ENCODE measurements at places on chromosomes 6 and 20.

DNA sequence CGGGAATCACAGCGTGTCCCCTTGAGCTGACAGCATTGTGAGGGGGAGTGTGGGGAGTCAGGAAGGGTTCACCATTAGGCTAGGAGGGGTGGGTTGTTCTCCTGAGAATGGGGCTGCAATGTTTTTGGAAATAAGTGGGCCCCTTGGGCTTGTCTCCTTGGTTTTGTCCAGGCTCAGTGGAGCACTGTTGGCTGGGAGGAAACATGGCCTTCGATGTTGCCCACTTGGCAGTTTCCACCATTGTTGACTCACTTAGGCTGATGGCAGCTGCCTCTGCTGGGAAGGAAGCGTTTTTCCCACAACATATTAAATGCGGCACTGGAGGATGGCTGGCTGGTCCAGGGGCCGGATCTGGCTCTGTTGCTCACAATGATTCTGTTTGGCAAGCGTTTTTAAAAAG is 512.1 kb downstream of the QKI start:
- peak; percentile 34 for DNase-seq

GRCh38 chr6:66985816-66986215 is 1278.8 kb upstream of the EYS start:
- DNase-seq: no peak

DNA sequence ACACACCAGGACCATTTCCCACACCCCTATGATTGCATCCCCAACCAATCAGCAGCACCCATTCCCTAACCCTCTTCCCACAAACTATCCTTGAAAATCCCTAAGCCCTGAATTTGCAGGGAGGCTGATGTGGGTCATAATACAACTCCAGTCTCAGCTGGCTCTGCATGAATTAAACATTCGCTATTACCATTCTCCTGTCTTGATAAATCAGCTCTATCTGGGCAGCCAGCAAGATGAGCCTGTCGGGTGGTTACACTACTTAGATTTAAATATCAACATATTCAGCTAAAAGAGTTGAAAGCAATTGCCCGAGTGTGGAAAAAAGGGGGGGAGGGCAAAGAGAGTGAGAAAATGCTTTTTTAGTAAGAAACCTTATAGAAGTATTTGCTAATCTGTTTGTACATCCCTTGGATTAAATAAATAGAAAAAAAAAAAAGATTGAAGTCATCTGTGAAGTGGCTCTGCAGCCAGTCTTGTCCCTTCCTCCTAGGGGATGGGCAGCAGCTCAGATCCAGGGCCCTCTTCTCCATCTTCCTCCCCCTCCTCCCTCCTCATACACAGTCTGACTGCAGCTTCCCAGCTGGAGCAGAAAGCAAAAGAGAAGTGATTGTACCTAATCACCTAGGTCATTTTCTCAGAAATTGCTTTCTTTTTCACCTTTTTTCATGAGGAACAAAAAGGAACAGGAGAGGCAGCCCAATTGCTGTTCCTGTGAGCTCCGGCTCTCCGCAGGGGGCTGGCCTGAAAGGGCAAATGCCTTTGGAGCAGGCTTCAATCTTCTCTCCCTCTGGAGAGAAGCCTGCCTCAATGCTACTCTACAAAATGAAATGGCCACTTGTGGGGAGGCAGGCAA is 356.6 kb upstream of the SULF2 start:
- DNase-seq: no peak

DNA sequence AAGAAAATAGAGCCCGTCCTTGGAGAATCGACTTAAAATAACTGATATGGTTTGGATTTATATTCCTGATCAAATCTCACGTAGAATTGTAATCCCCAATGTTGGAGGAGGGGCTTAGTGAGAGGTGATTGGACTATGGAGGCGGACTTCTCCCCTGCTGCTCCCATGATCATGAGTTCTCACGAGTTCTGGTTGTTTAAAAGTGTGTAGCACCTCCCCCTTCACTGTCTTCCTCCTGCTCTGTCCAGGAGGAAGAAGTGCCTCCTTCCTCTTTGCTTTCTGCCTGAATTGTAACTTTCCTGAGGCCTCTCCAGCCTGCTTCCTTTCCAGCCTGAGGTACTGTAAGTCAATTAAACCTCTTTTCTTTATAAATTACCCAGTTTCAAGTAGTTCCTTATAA is 529.2 kb downstream of the HAO1 start:
- no peak for DNase-seq

DNA sequence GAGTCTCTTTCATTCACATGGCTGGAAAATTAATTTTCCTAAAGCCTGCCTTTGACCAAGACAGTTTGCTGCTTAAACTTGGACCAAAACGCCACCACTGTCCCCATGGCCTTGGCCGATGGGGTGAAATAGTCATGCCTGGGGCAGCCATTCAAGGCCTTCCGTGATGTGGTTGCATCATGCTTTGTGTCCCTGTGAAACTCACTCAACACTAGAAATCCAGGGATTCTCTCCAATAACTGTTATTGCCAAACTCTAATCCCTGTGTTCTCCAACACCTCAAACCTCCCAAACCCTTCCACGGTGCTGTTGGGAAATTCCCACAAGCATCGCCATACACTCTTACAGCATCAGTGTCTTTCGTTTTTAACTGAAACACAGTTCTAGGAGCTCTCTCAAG is 1.4 kb upstream of the TXNDC5 start:
- no peak for DNase-seq

GRCh38 chr20:6099819-6100218 is 23.0 kb downstream of the FERMT1 start:
- DNase-seq: no peak

GRCh38 chr20:4876731-4877130 is 124.6 kb downstream of the SLC23A2 start:
- no peak for DNase-seq

DNA sequence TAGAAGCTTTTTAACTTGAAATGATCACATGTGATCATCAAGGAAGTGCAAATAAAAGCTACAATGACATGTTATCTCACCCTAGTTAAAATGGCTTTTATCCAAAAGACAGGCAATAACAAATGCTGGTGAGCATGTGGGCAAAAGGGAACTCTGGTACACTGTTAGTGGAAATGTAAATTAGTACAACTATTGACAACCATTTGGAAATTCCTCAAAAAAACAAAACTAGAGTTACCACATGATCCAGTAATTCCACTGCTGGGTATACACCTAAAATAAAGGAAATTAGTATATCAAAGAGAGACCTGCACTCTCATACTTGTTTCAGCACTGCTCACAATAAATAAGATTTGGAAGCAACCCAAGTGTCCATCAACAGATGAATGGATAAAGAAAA is 108.7 kb downstream of the HTR1B start:
- no peak for DNase-seq

- DNase-seq: no peak
Observed at GRCh38 chr20:21709535-21709904, 4.1 kb downstream of the PAX1 start.

- DNase-seq: no peak
Observed at GRCh38 chr6:91358986-91359385, 772.1 kb upstream of the MAP3K7 start.

DNA sequence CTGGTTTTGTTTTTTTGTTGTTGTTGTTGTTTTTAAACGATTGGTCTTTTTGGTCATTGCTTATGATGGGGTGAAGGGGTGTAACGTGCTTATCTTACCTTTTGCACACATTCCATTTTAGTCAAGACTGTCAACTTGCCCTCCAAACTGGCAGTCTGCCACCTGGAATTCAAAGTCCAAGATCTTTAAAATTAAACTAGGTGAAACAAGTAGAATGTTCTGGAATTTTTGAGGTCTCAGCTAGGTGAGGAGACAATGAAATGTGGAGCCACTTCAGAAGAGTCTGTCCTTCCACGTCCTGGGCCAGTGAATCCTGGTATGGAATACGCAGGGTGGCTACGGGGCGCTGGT is 344.6 kb downstream of the ZFAND3 start:
- DNase-seq: no peak

DNA sequence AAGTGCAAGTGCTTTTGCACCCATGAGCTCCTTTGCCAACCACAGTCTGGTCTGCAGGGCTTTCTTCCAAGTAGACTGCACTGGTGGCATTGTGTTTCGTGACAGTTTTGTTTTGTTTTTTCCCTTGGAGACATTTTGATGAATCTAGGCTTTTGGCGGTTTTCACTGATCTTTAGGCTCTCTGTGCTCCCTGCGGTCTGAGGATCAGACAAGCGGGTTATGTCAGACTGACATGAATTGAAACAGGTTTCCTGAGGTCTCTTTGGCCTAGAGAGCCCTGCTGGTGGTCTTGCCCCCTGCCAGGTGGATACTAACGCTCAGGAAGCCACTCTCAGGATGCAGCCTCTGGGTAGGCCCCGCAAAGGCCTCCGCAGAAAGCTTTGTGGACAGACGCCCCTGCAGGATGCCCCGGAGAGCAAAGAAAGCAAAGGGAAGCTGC is 555.4 kb upstream of the AGPAT4 start:
- no peak for DNase-seq

DNA sequence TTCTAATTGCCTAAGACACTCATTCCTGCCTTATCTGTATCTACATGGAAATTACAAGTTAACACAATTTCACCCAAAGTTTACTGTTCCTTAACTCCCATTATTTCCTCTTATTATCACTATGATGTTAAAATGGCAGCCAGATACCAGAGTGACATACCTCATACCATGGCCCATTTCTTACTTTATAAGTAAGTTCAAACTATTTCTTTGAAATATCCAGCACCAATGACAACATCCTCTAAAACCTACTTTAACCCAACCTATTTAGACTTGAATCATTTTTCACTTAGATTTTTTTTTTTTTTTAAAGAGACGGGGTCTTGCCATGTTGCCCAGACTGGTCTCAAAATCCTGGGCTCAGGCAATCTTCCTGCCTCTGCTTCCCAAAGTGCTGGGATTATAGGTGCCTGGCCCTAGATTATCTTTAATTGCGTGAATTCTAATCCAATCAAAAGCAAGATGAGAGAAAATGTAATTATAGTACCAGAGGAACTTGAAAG is 10.0 kb downstream of the REV3L start:
- DNase-seq: no peak

DNA sequence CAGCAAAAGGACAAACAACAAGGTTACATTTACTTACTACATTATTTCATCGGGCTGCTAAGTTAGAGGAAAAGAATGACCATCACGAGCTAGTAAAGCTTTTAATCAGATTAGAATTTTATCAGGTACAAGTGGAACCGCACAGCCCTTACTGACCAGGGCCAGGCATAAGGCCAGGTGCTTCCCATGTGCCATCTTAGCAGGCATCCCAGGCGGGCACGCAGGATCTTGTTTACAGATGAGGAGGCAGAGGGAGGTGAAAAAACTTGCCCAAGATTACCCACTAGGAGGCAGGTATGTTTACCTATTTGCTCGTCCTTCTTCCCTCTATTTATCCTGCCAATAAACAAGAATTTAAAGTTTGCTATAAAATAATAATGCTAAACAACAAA is 10.7 kb downstream of the EZR start:
- no peak for DNase-seq

GRCh38 chr6:160132297-160132637 is 10.7 kb downstream of the SLC22A1 start:
- no peak for DNase-seq

DNA sequence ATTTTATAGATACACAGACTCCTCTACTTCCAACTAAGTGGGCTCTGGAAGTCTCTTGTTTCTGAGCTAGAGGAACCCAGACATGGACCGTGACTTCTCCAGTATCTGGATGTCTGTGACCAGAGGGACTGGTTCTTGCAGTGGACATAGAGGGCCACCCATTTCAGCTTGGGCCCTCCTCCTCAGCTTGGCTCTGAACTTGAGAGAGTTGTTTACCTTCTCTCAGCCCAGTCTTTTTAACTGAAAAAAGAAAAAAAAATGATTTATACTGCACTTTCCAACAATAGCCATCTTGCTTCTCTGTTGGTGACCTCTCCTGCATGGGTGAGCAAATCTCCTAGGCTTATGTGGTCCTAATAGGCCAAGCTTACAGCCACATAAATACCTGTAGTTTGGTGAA is 60.3 kb upstream of the TMEM181 start:
- DNase-seq: no peak

DNA sequence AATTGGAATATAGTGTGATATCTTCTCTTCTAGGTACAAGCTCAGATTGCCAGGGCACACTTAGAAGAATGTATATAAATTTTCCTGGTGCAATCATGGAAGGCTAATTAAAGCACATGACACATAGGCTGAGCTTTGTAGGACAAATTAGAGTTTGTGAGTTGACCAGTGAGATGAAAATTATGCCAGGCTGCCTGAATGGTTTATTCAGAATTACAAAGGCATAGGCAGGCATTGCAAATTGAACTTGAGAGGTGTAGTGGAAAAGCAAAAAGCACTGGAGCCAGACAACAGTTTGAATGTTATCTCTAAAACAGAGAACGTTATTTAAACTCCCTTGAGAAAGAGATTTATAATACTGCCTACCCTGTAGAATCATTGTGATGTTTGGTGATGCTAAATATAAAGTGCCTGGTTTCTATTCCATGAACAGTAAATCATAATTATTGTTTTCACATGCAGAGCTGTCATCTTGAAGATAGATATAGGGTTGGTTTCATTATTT is 712.1 kb downstream of the TBC1D32 start:
- DNase-seq: no peak

DNA sequence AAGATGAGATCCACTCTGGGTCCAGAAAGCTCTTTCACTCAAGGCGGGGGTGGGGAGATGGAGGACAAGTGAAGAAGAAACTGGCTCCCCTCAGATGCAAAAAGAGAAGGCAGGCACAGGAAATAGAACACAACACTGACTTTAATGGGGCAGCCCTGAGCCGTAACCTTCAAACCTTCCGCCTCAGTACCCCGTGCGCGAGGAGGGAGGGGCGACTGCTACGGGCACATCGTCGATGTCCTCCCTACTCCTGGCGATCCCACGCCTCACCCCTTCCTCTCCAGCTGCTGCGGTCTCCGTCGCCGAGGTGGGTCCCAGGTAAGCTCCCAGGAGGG is 3.9 kb downstream of the SPEF1 start:
- no peak for DNase-seq

DNA sequence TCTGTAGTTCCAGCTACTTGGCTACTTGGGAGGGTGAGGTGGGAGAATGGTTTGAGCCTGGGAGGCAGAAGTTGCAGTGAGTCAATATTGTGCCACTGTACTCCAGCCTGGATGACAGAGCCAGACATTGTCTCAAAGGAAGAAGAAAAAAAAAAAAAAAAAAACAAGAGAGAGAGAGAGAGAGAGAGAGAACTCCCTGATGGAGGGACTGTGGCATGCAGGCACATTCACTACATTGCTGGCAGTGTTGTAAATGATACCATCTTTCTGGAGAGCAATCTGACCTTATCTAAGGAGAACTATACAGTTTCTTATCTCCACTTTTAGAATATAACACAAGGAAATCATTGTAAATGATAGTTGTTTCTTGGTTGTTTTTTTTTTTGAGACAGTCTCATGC is 85.1 kb downstream of the MDN1 start:
- DNase-seq: no peak

GRCh38 chr6:6366803-6367202 is 46.3 kb upstream of the F13A1 start:
- no peak for DNase-seq

GRCh38 chr20:25421102-25421501 is 13.6 kb downstream of the GINS1 start:
- DNase-seq: no peak

DNA sequence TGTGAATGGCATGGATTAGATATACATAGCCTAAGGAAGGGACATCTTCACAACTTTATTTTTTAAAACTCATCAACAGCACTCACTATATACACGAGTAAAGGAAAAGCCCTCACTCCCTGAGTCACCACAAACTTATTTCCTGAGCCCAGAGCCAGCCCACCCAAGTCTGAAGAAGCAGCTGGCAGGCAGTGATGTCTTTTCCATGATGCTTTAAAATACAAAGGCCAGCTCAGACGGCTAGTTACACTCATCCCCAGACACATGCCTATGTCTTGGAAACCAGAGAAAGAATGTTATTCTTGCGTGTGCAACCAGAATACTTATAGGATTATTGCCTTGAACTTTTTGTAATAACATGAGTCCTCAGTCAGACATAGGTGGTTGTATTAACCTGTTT is 114.4 kb downstream of the ADGRG6 start:
- no peak for DNase-seq

Data from amygdala (tissue), 56 donors.